Suppressor macrophage (primary cell): ENCODE measurements at places on chromosomes 2 and 18.

DNA sequence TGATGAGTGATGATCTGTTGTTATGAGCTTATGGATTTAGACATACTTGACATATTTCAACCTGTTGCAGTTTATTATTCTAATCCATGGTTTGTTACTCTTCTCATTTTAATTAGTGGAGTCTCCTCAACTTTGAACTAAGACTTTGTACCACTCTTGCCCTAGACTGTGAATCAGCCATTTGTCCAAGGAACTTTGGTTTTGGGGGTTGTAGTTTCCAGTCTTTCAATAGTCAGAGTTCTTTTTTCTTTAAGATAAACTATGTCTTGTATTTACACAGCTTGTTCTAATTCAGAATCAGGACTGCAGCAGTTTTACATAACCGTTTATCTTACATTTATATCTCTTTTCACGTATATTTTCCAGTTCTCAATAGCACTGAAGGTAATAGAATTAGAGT is 133.6 kb downstream of the GULP1 start:
- no peak for DNase-seq

- DNase-seq: no peak
Measured at GRCh38 chr18:46518438-46518837, 138.6 kb downstream of the LOXHD1 start.

DNA sequence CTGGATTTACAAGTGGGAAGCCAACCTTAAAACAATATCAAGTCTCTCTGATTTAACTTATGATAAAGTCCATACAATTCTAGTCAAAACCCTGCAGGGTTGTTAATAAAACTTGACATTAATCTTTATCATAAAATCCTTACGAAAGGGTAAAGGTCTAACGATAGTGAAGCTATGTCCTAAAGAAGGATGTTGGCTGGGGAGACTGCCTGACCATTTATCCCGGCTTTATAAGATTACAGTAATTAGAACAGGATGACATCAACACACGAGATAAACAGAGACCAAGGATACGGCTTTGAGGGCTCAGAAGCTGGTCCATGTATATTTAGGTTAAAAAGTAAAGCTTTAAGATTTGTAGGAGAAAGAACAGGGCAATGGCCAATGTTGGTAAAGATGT is 189.0 kb upstream of the COPS8 start:
- no peak for DNase-seq

DNA sequence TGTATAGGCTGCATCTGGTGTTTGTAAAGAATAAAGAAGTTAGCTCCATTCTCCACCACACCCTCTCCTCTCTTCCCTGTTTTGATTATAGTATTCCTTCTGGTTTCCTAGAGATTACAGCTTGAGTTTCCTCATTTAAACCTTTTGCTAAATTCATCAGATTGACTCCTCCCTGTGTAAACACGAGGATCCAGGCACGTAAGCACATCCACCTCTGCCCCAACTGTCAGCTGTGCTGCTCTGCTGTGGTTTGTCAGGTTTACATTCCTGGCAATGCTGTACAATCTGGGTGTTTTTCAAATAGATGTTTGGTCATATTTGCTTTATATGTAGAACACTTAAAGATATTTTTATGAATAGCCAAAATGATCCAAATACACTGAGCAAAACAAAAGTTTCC is 302.8 kb downstream of the PTGR3 start:
- no peak for DNase-seq

DNA sequence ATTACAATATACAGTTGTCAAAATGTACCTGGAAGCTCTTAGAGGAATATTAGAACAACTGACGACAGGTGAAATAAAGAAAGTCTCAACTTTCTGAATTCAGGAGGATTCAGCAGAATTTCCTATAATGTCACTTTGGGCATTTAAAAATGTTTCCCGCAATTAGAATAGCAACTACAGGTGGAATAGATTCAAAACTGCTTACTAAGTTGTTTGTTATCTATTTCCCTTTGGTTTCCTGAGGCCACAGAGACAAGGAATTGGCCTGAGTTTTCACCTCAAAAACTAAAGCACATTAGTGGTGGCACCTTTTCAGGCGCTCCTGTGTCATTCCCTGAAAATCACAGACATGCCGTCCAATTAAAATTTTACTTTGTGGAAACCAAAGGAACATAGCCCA is 729.2 kb upstream of the FANCL start:
- no peak for DNase-seq

GRCh38 chr2:189096769-189097447 is 82.7 kb downstream of the COL5A2 start:
- DNase-seq: no peak

- no peak for DNase-seq
Measured at GRCh38 chr2:218235017-218235416, 18.0 kb downstream of the ARPC2 start.

GRCh38 chr2:70133491-70134322 is 46.4 kb downstream of the PCBP1 start:
- no peak for DNase-seq

DNA sequence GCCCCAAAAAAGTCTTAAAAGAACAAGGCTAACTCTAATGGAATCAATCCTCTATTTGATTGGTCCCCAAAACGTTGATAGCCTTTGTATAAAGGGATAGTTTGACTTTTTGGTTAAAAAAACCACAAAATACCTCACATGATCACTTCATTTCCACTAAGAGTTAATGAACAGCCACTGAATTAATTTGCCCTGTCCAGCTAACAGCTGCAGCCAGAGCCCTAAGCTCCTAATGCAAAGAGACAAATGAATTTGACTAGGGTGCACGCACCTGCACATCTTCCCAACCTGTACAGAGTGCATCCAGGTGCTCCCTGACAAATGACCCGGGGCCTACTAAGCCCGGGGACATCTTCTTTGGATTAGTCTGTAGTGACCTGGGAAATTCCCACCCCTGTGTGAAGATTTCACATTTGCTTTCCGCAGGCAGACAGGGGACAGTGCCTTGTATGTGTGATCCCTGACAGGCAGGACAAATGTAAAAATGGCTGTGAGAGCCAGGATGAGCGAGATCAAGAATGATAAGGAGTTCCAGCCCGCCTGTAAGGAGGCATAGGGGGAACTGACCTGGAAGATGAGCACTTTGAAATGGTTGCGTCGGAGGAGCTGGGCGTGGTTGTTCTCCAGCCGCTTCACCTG is 893 bp downstream of the CAVIN2 start:
- no peak for DNase-seq

GRCh38 chr18:6401687-6402086 is 13.0 kb downstream of the L3MBTL4 start:
- DNase-seq: no peak

DNA sequence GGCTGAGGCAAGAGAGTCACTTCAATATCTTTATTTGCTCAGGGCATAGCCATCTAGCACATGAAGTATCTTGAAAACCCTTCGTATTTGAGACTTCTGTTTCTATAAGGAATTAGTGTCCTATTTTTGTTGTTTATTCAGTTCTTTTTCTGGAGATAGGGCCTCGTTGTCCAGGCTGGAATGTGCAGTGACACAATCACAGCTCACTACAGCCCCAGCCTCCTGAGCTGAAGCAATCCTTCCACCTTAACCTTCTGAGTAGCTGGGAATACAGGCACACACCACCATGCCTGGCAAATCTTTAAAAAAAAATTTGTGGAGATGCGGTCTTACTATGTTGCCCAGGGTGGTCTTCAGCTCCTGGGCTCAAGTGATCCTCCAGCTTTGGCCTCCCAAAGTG is 50.6 kb downstream of the PSMD14 start:
- DNase-seq: no peak

- no peak for DNase-seq
Measured at GRCh38 chr2:116732322-116732721, 1082.2 kb upstream of the DDX18 start.

- DNase-seq: peak; percentile 92
Measured at GRCh38 chr2:74845217-74845751, 11.4 kb downstream of the HK2 start.

- no peak for DNase-seq
Measured at GRCh38 chr18:26425148-26425531, 123.2 kb downstream of the KCTD1 start.

DNA sequence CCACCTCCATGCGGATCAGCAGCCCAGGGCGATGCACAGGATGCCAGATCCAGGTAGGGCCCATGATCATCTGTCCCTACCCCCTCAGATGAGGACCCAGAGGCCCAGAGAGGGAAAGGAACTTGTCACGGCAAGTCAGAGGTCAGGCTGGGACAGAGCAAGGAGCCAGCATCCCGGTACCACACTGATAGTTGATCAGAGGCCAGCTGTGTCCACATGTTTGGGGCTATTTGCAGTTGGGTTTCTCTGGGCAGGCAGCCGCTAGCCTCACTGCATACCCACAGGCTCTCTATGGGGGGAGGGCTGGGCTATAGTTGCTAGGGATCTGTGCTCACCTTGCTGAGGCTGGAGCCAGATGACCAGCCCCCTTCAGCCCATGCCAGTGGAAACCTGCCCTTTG is 9.6 kb downstream of the GAREM2 start:
- no peak for DNase-seq

GRCh38 chr2:217075268-217076057 is 215.6 kb upstream of the TNP1 start:
- peak; percentile 45 for DNase-seq

DNA sequence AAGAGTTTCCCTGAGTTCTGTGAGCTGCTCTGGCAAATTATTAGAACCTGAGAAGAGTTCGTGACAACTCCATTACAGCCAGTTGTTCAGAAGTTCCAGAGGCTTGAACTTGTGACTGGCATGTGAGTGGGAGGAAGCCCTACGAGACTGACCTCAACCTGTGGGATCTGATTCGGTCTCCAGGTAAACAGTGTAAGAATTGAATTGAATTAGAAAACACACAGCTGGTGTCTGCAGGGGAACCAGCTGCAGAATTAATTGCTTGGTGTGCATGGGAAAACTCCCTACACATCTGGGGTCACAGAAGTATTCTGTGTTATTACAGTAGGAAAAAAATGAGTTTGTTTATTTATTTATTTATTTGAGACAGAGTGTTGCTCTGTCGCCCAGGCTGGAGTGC is 14.0 kb upstream of the ITSN2 start:
- no peak for DNase-seq

DNA sequence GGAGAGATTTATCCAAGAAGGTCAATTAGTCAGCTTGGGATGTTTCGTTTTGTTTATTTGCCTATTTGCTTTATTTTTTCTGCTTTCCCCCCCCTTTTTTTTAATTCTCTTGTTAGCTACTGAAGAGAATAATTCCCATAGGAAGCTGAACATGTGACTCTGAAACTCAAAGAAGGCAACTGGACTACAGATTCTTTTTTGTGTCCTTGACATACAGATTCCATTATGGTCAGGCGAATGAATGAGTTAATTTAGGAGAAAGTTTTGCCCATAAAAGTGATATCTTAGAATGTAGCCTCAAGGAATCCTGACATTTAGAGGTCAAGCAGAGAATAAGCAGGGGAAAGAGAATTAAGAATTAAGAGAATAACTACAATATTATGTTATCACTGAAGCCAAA is 514.2 kb upstream of the LINC00305 start:
- DNase-seq: no peak

DNA sequence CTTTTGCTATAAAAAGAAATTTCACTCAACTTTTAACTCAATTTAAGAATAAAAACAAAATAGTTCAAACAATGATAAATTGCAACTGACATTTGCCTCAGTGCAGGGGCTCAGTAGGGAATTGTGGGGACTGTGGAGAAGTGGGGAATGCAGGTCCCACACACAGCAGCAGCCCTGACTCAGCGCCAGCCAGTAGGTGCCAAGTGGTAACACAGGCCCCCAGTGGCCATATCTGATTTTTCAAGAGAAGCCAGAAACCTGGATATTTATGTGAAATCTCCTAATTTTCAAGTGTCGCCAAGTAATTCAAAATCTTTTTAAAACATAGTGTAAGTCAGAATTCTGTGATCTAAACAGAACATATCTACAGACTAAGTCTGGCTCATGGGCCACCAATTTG is 186.3 kb downstream of the EN1 start:
- DNase-seq: no peak

DNA sequence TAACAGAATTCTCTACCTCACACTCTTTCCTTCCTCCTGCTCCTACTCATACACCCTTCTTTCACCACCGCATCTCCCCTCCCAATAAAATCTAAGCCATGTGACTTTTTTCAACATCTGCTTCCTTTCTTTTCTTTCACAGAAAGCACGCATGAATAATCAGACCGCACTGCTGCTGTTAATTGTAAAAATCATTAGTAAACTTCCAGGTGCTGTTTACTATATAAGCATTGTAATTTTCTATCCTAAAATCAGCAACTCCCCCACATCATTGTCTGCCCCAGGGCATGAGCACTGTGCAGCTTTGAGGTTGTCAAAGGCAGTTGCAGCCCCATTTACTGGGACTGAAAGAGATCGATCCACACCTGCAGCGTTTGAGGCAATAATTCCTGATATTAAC is 782.6 kb upstream of the ID2 start:
- DNase-seq: no peak

DNA sequence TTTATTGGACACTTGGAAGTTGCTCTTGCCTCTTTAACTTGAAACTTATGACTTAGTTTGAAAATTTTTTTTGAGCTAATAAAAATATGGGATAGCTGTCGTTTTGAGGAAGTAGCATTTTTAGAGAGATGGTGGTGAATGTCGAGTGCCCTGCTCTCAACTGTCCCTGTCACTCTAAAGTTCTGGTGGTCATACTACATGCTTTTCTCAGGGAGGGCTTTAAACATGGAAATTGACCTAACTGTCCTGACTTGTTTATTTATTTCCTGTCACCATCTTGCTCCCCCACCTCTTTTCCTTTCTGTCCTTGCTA is 16.0 kb downstream of the CEP192 start:
- no peak for DNase-seq

- DNase-seq: no peak
Measured at GRCh38 chr18:59520562-59521355, 161.7 kb upstream of the LMAN1 start.

DNA sequence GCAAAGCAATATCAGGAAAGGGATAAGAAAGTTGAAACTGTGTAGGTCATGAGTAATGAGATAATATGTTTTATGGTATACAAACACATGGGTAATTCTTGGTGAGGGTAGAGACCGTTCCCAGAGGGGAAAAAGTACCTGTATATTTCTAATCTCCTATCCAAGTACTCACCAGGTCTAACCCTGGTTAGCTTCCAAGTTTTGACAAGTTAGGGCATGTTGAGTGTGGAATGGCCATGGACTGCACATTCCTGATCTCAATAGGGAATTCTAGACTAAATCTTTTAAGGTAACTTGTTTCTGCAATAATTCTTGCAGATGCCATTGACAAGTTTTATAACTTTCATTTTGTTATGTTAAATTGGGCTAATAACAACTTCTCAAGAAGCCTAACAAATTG is 216.6 kb downstream of the SPAG16 start:
- no peak for DNase-seq

DNA sequence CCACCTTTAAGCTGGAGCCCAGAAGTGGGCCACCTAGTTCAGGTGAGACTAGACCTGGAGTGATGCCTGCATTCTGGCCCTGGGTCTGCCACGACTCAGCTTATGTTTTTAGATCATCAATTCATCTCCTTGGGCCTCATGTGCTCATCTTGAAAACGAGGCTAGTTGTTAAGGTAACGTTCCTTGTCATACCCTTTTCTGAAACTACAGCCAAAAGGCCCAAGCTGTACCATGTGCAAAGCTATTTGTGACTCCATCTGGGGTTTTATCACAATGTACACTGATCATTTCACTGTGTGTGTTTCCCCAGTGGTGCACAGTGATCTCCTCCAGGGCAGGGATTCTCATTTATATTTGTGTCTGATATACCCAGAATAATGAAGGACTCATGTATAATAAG is 138.4 kb upstream of the COPS8 start:
- no peak for DNase-seq
